ENCODE measurements at places on chromosomes 11 and 22. TPM values are rescaled to one million over a fixed set of nuclear protein-coding genes. Genes with fewer than 3 reads are reported as not detected.
A peak's percentile ranks its signal among the peaks of the same experiment; 100 is the strongest.

SCUBE1 gene
- total RNA-seq = 0.26 TPM

SULT4A1 gene
- total RNA-seq = not detected

OR8H3 gene
- total RNA-seq = not detected

IGLL1 gene
- not detected for total RNA-seq

DEPDC7 gene
- total RNA-seq = 1.3 TPM

OR8J1 gene
- total RNA-seq = not detected

SCGB1D2 gene
- 1.9 TPM for total RNA-seq

SLC17A6 gene
- not detected for total RNA-seq

C11orf86 gene
- total RNA-seq = not detected

KIF18A gene
- 13.1 TPM for total RNA-seq

ISX gene
- under 0.01 TPM for total RNA-seq

OR52I1 gene
- total RNA-seq = not detected

DNA sequence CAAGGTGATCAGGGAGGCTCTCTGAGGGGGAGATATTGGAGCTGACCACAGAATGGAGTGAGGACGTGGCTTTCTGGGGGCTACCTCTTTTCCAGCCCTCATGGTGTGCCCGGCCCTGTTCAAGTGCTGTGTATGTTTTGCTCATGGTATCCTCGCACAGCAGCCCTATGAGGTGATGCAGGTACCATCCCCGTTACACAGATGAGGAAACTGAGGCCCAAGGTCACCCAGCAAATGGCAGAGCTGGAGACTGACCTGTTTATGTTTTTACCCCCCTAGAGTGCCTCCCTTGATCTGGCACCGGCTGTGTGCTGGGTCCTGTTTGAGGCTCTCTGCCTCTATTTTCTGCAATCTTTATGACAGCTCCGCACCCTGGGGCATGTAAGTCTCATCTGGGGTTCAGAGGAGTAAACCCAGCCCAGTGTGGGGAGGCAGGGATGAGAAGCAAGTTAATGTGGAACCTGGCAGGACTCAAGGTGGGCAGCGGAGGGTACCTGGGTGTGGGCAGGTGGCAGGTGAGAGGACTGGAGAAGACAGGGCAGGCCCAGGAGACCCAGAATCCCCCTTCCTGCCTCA, 20.8 kb downstream of the SGSM1 start:
- DNase-seq = no peak
- H3K27me3 ChIP-seq = no peaks in the 10 kb centered on the region
- H3K36me3 ChIP-seq = no peaks in the 10 kb centered on the region
- H3K4me3 ChIP-seq = no peak overlapping the region
- H3K4me1 ChIP-seq = no peaks in the 10 kb centered on the region
- H3K27ac ChIP-seq = no peak overlapping the region

GRCh38 chr11:11400121-11400520, 47.1 kb upstream of the CSNK2A3 start:
- DNase-seq = no peak
- no peak overlapping the region for H3K4me3 ChIP-seq
- H3K27me3 ChIP-seq = no peaks in the 10 kb centered on the region
- no peak overlapping the region for H3K27ac ChIP-seq
- peaks cover 5% of the 10 kb centered on the region for H3K4me1 ChIP-seq
- H3K36me3 ChIP-seq = no peaks in the 10 kb centered on the region

DNA sequence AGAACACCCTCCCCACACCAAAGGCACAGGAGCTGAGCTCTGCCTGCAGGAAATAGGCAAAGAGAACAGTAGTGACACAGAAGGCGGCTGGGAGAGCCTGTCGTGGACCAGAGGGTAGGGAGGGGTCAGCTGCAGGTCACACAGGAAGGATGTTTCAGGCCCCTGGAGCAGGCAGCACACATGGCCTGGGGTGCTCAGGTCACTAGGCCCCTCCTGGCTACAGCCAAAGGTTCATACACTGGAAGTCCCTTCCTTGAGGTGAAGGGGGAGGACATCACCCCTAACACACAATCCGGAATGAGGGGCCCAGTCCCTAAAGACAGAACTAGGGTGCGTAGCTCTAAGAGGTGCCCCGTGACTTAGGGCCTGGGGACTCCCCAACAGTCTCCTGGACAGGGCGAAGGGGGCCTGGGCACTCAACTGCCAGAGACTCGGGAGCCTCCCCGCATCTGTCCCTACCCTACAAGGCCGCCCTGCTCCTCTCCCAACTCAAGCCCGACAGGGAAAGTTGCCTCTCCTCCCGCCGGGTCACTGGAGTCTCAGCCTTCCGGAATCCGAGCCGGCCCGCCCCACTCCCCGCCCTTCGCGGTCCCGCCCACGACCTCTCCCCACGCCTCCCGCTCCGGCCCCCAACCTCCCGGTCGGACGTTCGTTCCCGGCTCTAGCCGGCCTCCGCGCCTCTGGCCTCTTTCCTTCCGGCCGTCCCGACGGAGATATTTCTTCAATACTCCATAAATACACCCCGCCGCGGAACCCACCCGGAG, at the start of gene CYB5R2:
Gene CYB5R2, minus strand, starts transcription at position 541 of the 764 bp plus-strand sequence. CDS start 675 bp downstream, outside the sequence.
- no peaks in the 10 kb centered on the region for H3K36me3 ChIP-seq
- H3K4me1 ChIP-seq = peaks cover 2% of the 10 kb centered on the region
- no peaks in the 10 kb centered on the region for H3K27me3 ChIP-seq
- H3K4me3 ChIP-seq = peak within 1 kb of the TSS; percentile 50

DNA sequence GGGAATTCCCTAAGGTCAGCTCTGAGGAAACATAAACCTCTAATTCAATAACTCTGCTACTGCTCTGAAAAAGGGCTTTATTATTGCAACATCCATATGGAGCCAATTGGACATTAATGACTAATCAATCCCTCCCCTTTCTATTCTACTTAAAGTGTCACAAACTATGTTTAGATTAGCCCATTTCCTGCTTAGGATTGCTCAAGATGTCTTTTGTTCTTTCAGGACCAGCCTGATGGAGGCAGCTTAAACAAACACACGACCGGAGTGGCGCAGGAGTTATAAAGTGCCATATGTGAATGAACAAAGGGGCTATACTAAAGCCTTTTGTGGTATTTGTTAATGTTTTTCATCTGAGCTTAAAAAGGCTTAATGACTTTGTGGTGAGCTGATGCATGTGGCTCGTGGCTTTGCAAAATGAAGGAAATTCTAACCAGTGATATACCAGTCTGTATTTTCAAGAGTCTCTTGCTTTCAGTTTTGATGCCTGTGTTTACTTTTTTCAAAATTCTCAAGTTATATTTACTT, 354.4 kb downstream of the SOX6 start:
- no peaks in the 10 kb centered on the region for H3K36me3 ChIP-seq
- no peak overlapping the region for H3K27ac ChIP-seq
- H3K4me1 ChIP-seq = no peaks in the 10 kb centered on the region
- DNase-seq = no peak
- no peak overlapping the region for H3K4me3 ChIP-seq

- DNase-seq = no peak
- no peaks in the 10 kb centered on the region for H3K36me3 ChIP-seq
- no peak overlapping the region for H3K4me3 ChIP-seq
These were observed 441.0 kb downstream of the NELL1 start for GRCh38 chr11:21110415-21110814.

GRCh38 chr11:131506348-131506747, 135.9 kb downstream of the NTM start:
- H3K27me3 ChIP-seq = no peaks in the 10 kb centered on the region
- no peaks in the 10 kb centered on the region for H3K4me1 ChIP-seq
- no peak for DNase-seq
- no peaks in the 10 kb centered on the region for H3K36me3 ChIP-seq
- H3K27ac ChIP-seq = no peak overlapping the region

- H3K4me1 ChIP-seq = peaks cover 3% of the 10 kb centered on the region
- no peaks in the 10 kb centered on the region for H3K27me3 ChIP-seq
- no peaks in the 10 kb centered on the region for H3K36me3 ChIP-seq
- no peak overlapping the region for H3K27ac ChIP-seq
These were observed 6.2 kb upstream of the PIM3 start for GRCh38 chr22:49954354-49954753.

GRCh38 chr11:3685923-3686322, 14.7 kb upstream of the CHRNA10 start:
- H3K27me3 ChIP-seq = no peaks in the 10 kb centered on the region
- H3K36me3 ChIP-seq = no peaks in the 10 kb centered on the region
- H3K4me1 ChIP-seq = no peaks in the 10 kb centered on the region
- no peak overlapping the region for H3K4me3 ChIP-seq

DNA sequence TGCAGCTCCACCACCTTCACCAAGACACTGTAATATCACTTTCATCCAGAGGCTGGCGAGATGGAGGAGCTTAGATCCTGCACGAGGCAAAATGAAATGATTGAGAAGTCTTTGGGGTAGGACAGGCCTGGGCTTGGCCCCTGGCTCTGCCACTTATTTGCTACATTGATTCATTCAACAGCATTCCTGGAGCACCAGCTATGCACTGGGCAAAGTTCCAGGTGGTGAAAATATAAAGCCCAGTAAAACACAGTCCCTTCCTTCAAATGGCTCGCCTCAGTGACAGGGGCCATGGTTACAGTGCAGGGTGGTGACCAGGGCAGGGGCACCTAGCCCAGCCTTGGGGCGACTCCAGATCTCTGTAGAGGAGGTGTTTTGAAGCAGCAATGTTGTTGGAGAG, 19.7 kb downstream of the ALX4 start:
- H3K27ac ChIP-seq = no peak overlapping the region
- no peak for DNase-seq
- no peaks in the 10 kb centered on the region for H3K27me3 ChIP-seq
- H3K36me3 ChIP-seq = no peaks in the 10 kb centered on the region

- peak overlapping the region; percentile 8 for H3K27ac ChIP-seq
- H3K4me1 ChIP-seq = no peaks in the 10 kb centered on the region
- no peaks in the 10 kb centered on the region for H3K27me3 ChIP-seq
- H3K36me3 ChIP-seq = no peaks in the 10 kb centered on the region
- DNase-seq = no peak
- no peak overlapping the region for H3K4me3 ChIP-seq
These were observed 163.3 kb upstream of the RASSF10 start for GRCh38 chr11:12845739-12846358.

- DNase-seq = no peak
- H3K4me3 ChIP-seq = no peak overlapping the region
- H3K4me1 ChIP-seq = no peaks in the 10 kb centered on the region
These were observed 64.0 kb downstream of the CD6 start for GRCh38 chr11:61035526-61035835.

DNA sequence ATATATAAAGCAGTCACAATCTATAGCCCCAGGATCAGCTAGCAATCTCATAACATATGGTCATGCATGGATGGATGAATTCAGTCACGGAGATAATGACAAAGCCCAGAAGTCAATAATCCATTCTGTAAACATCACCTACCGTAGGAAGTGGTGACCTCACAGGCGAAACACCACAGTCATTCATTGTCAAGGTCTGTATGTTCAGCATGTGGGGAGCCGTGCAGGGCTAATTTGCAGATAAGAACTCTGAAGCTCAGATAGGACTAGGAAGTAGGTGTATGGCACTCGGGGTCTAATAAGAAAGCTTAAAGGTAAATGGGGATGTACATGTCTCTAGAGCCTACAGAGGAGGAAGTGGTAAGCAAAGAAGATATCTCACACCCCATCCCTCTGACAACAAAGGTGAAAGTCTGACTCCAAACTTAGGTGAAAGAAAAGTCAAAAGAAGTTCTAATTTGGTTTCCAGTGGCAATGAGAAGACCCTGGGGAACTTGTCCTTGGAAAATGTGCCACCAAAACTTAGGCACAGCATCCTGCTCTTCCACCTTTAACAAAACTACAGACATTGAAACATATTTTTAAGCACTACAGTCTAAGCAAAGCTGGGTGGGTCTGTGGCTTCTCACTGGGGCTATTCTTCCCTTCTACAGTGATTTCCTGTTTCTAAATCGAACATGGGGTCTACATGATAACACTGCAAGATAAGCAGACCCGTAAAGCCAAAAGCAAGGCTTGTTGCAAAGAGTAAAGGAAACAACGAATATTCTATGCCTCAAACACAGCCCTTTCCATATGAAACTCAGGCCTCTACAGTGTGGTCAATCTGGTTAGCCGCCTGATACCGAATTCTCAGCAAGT, 5.2 kb downstream of the CRTAM start:
- H3K27me3 ChIP-seq = no peaks in the 10 kb centered on the region
- no peaks in the 10 kb centered on the region for H3K36me3 ChIP-seq
- no peaks in the 10 kb centered on the region for H3K4me1 ChIP-seq
- no peak overlapping the region for H3K4me3 ChIP-seq

GRCh38 chr22:23269441-23270211, 89.3 kb downstream of the BCR start:
- no peaks in the 10 kb centered on the region for H3K36me3 ChIP-seq
- no peaks in the 10 kb centered on the region for H3K4me1 ChIP-seq
- no peak overlapping the region for H3K27ac ChIP-seq
- no peak for DNase-seq

- peak overlapping the region; percentile 82 for H3K27ac ChIP-seq
- H3K36me3 ChIP-seq = no peaks in the 10 kb centered on the region
- no peaks in the 10 kb centered on the region for H3K27me3 ChIP-seq
- DNase-seq = no peak
- peaks cover 11% of the 10 kb centered on the region for H3K4me1 ChIP-seq
- H3K4me3 ChIP-seq = no peak overlapping the region
These were observed 26.7 kb downstream of the CD44 start for GRCh38 chr11:35165423-35166368.

DNA sequence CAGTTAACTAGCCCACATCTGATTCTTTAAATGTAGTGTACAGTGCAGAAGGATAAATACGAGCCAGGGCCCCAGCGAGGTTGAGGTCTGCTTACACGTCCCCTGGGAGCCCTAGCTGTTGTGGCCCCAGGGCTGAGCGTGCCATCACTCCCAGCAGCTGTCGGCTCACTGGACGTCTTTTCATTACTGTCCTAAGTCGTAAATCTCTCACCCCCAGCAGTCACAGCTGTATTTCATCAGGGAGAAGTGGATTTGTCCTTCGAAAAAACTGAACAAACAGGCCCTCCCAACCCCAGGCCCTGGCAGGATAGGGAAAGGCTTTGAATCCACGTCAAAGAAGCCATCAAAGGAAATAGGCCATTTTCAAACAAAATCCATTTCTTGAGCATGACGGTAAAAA, 110.4 kb upstream of the CSNK2A3 start:
- no peaks in the 10 kb centered on the region for H3K4me1 ChIP-seq
- no peak overlapping the region for H3K27ac ChIP-seq
- no peaks in the 10 kb centered on the region for H3K27me3 ChIP-seq

DNA sequence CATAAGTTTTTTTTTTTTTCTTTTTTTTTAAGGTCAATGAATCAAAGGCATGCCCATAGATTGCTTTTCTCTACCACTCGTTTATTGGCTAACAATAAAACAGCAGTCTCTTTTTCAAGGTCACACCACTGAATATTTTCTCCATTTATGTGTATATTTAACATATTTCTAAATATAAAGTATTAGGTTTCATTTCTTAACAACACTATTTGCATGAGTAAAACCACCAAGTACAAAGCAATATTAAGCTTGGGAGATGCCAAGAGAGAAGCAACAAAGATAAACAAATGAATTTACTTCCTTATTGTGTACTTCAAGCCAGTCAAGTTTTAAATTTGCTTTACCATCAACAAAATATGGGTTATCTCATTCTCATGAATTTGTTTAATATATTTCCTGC, 708.9 kb upstream of the CCDC179 start:
- DNase-seq = no peak
- H3K27me3 ChIP-seq = no peaks in the 10 kb centered on the region
- no peak overlapping the region for H3K27ac ChIP-seq
- no peaks in the 10 kb centered on the region for H3K4me1 ChIP-seq
- no peak overlapping the region for H3K4me3 ChIP-seq
